Dermis microvascular lymphatic vessel endothelial cell (primary cell): ENCODE measurements at places on chromosomes 3 and 15. TPM values are rescaled to one million over a fixed set of nuclear protein-coding genes. Genes with fewer than 3 reads are reported as not detected.

The ANKUB1 gene
- total RNA-seq, result under 0.01 TPM in 1 of 2 replicates, not detected in the other

GRCh38 chr3:146558781-146559180 is 14.4 kb upstream of the PLSCR1 start:
- DNase-seq, result no peak

DNA sequence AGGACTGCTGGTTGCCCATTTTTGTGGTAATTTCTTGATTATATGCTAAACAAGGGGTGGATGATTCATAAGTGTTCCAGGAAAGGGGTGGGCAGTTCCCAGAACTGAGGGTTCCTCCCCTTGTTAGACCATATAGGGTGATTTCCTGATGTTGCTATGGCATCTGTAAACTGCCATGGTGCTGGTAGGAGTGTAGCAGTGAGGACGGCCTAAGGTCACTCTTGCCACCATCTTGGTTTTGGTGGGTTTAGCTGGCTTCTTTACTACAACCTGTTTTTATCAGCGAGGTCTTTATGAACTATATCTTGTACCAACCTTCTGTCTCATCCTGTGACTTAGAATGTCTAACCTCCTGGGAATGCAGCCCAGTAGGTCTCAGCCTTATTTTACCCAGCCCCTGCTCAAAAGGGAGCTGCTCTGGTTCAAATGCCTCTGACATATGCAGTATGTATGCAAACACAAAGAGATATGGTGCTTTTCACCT is 46.2 kb downstream of the C3orf38 start:
- DNase-seq, result no peak

The PLCH1 gene
- under 0.01 TPM in 1 of 2 replicates, not detected in the other for total RNA-seq

The MESP1 gene
- total RNA-seq, result under 0.01 and 0.13 TPM in 2 replicates

The SKOR1 gene
- under 0.01 TPM in 2 replicates for total RNA-seq

The PGBD4 gene
- 0.64 and 1.1 TPM in 2 replicates for total RNA-seq

DNA sequence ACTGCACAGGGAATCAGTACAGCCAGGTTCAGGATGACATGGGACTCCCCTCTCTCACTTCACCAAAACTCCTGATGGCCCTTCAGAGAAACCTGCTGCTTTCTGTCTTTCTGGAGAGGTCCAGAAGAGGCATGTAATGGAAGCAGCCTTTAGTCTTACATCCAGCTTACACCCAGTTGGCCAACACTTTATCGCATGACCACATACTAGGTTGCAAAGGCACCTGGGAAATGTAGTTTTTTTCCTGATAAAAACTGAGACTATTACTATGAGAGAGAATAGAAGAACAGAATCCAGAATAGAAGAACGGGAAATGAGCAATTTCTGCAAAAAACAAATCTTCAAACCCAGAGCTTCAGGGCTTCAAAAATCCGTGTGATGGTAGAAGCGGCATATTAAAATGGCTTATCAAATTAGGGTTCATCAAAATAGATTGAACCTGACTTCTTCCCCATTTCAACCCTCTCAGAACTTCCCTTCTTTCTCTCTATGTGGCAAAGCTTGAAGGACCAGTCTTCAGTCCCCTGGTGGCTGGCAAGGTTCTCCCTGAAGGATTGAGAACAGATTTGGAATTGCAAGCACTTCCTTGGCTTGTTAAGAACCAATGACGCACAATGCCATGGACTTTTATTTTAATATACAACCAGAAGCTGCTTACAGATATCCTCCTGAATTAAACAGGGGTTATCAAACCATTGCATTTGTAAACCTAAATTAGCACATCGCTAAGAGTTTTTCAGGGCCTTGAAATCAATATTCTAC is 34.4 kb downstream of the CORO2B start:
- peak; percentile 13 for DNase-seq
